ENCODE measurements at places on chromosomes 3 and 15.

DNA sequence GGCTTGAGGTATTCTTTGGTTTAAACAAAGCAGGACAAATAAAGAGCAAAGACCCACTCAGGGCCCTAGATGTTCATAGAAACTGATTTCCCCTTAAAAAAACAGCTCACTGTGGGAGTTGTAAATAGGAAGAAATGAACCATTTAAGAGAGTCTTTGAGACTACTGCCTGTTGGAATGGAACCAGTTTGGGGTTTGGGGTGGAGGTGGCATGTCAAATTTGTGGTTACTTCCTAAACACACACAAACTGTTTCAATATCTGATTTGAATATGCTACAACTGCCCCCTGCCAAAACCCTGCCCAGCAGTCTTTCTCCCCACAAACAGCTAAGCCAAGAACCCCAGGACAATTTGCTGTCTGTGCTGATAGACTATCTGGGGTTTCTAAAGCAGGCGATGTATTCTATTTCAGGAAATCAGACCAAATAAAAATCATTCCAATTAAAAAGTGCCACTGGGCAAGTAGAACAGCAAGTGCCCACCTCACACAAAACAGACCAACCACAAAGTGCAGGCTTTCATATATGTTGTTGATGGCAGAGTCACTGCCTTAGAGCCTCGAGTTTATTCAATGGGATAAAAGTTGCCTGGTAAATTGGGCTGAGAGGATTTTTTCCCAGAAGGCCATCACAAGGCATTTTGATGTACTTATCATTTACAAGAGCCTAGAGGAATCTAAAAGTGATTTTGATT is 293.9 kb upstream of the PROK2 start:
- H3K27ac ChIP-seq: no peak overlapping the region
- H3K27me3 ChIP-seq: no peaks in the 10 kb centered on the region
- DNase-seq: no peak
- no peaks in the 10 kb centered on the region for H3K36me3 ChIP-seq

DNA sequence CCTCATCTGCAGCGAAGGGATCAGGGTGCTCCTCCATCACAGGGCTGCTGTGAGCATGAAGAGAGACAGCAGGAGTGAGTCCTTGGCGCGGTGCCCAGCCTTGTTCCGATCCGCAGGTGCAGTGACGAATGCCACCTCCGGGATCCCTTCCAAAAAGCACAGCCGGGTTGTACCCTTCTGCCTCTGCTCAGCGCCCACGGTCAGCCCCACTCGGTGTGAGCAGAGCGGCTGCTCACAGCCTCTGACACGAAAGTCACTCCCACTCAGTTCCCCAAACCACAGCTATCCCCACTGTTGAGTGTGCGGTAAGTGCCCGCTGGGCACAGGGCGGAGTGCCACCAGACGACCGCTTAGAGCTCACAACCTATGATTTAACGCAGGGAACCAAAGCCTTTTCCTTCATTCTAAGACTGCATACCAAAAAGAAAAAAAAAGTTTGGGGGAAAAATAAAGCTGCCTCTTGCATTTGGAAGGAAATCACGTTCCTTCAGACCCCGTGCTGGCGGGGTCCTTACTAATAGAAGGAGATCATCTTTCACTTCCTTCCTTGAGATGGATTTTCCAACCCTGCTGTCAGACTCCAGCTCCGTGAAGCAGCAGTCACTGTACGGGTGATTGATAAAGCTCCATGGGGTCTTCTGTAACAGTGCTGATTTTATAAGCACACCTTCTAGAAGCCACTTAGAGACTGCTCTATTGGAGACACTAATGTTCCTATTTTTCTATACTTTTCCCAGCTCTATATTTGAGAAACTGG is 34.7 kb upstream of the TUBGCP5 start:
- no peak overlapping the region for H3K4me3 ChIP-seq
- DNase-seq: no peak
- H3K27ac ChIP-seq: no peak overlapping the region
- H3K36me3 ChIP-seq: no peaks in the 10 kb centered on the region
- no peaks in the 10 kb centered on the region for H3K4me1 ChIP-seq

GRCh38 chr3:160473221-160473620 is 23.6 kb upstream of the TRIM59 start:
- no peaks in the 10 kb centered on the region for H3K27me3 ChIP-seq
- no peaks in the 10 kb centered on the region for H3K4me1 ChIP-seq
- H3K27ac ChIP-seq: no peak overlapping the region
- H3K36me3 ChIP-seq: no peaks in the 10 kb centered on the region

DNA sequence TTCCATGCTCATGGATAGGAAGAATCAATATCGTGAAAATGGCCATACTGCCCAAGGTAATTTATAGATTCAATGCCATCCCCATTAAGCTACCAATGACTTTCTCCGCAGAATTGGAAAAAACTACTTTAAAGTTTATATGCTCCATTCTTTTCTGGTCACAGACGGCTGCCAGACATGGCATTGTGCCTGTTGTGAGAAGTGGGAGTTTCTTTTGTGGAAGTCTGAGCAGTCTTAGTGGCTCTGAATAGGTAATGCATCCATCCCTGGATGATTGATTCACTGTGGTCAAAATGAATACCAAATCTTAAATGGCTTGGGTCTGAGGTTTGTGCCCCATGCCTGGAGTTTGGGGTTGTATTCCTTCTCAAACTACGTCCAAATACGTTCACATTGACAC is 274.5 kb upstream of the AZI2 start:
- no peak overlapping the region for H3K27ac ChIP-seq
- no peaks in the 10 kb centered on the region for H3K4me1 ChIP-seq
- H3K36me3 ChIP-seq: no peaks in the 10 kb centered on the region
- no peak for DNase-seq

DNA sequence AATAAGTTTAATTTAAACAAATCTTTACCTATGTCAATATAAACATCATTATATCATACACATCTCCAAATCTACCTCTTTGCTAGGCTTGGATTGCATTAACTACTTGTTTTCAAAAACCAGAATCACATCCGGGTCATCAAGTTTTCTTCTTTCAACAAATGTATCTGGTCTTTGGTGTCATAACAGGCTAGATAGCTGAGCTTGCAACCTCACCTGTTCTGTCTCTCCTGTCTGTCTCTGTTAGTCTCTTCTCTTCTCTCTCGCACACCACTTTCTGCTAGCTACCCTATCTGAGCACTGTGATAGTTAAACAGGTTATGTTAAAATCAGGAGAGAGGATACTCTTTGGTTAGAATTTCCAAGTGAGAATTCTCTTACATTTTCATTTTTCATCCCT is 6.7 kb downstream of the FOXB1 start:
- H3K27me3 ChIP-seq: peaks cover 33% of the 10 kb centered on the region
- H3K27ac ChIP-seq: no peak overlapping the region
- DNase-seq: no peak
- H3K36me3 ChIP-seq: no peaks in the 10 kb centered on the region
- H3K4me3 ChIP-seq: no peak overlapping the region

- no peak for DNase-seq
- H3K27me3 ChIP-seq: no peaks in the 10 kb centered on the region
- H3K4me1 ChIP-seq: no peaks in the 10 kb centered on the region
- H3K36me3 ChIP-seq: no peaks in the 10 kb centered on the region
- no peak overlapping the region for H3K4me3 ChIP-seq
Measured at GRCh38 chr3:47347217-47347801, 33.5 kb upstream of the PTPN23 start.

DNA sequence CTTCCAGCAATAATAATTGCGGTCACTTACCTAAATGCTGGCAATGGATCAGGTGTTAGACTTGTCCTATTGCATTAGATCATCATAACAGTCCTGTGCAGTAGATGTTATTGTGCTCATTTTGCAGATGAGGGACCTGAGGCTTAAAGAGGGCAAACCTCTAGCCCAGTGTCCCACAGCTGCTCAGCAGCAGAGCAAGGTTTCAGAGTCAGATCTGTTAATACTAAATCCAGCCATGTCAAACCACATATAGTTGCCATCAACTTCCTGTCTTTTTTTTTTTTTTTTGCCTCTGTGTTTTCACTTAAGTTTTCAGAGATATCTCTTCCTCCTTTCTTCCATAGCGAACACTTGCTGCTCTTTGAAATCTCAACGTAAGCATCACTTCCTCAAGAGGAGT is 12.1 kb downstream of the FEZF2 start:
- no peaks in the 10 kb centered on the region for H3K36me3 ChIP-seq
- no peak for DNase-seq
- H3K27me3 ChIP-seq: no peaks in the 10 kb centered on the region
- no peaks in the 10 kb centered on the region for H3K4me1 ChIP-seq

- H3K27me3 ChIP-seq: no peaks in the 10 kb centered on the region
- H3K36me3 ChIP-seq: no peaks in the 10 kb centered on the region
- H3K27ac ChIP-seq: no peak overlapping the region
- DNase-seq: no peak
- no peak overlapping the region for H3K4me3 ChIP-seq
Measured at GRCh38 chr3:155022896-155023295, 57.2 kb upstream of the MME start.

DNA sequence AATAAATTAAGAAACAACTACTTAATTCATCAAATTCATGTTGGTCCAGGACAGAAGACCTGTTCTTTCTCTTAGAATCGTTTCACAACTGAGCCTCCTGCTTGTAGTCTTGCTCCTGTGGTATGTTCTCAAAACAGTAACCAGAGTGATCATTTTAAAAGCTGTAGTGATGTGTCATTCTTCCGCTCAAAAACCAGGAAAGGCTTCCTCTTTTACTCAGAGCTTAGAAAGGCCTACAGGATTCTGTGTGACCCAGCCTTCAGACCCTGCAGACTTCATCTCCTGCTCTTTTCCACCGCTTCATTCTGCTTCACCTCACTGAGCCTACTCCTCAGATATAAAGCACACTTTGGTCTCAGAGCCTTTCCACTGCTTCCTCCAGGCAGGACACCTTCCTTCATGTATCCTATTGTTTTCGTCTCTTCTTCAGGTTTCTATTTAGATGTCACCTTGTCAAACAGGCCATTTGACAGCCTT is 22.7 kb downstream of the ST6GAL1 start:
- H3K4me3 ChIP-seq: no peak overlapping the region
- no peak for DNase-seq
- peak overlapping the region; percentile 6 for H3K27ac ChIP-seq
- H3K36me3 ChIP-seq: no peaks in the 10 kb centered on the region

DNA sequence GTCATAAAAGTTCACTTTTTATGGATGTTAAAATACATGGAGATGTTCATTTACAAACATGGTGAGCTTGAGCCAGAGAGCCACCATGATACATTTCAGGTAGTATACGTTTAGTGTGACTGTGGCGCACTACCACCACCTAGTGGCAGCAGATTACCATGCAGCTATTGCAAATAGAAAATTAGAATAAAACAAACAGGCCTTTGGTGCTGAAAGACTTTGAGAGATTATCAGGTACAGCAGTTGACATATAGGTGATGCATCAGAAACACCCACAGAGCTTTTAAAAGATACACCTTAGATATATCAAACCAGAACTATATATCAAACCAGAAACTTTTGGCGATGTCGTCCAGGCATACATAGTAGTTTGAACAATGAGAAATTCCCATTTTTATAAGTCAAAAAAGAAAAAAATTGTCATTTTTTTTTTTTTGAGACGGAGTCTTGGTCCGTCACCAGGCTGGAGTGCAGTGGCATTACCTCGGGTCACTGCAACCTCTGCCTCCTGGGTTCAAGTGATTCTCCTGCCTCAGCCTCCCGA is 42.0 kb upstream of the ICE2 start:
- H3K27me3 ChIP-seq: no peaks in the 10 kb centered on the region
- no peak overlapping the region for H3K4me3 ChIP-seq
- H3K36me3 ChIP-seq: no peaks in the 10 kb centered on the region
- H3K4me1 ChIP-seq: peaks cover 7% of the 10 kb centered on the region
- peak; percentile 65 for DNase-seq
- H3K27ac ChIP-seq: no peak overlapping the region

DNA sequence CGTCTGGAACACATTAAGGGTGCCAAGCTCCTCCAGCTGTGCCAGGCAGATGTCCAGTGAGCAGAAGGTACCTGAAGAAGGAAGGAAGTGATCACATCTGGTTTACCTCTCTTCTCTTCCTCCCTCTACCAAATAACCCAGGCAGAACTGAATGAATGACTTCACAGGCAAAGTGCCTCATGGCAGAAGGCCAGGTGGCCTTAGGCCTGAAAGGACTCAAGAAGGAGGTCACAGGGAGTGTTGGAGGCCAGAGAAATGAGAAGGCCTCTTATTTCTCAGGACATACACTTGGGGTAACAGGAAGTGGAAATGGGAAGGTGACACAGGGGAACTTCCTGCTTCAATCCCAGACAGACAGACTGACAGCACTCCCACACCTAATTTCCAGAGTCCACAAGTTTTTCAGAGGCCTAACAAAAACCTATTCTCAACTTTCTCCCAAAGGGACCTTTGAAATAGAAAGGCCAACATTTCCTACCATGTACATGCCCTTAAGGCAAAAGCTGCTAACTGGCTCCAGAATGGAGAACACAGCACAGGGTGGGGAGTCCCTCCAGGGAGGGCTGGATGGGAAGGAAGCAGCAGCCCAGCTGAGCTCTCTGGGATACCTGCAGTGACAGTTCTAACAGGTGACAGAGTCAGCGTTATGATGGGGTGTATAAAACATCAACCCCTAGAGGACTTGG is 17.6 kb upstream of the SIN3A start:
- peaks cover 9% of the 10 kb centered on the region for H3K36me3 ChIP-seq
- no peak overlapping the region for H3K27ac ChIP-seq
- H3K4me1 ChIP-seq: no peaks in the 10 kb centered on the region
- no peak for DNase-seq

DNA sequence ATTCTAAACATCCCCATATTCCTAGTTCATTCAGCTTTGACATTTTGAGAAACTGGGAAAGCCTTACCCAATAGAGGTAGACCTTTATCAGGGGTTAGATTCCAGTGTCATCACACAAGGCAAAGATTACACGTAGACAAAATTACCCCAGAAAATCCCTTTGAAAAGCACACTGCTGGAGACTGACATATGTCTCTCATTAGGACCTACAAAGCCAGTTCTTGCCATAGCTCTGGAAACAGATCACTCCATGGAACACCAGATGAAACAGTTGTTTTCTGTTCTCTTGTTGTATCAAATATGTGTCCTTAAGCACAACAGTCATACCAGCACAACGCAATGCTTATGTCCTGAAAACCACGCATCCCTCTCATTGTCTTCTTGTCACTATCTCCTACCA is 44.7 kb downstream of the RARB start:
- H3K4me1 ChIP-seq: no peaks in the 10 kb centered on the region
- DNase-seq: no peak
- no peak overlapping the region for H3K4me3 ChIP-seq
- no peaks in the 10 kb centered on the region for H3K36me3 ChIP-seq
- H3K27me3 ChIP-seq: no peaks in the 10 kb centered on the region
- H3K27ac ChIP-seq: no peak overlapping the region

- no peak overlapping the region for H3K27ac ChIP-seq
- H3K27me3 ChIP-seq: no peaks in the 10 kb centered on the region
Measured at GRCh38 chr3:88807491-88808105, 299.8 kb upstream of the EPHA3 start.

- no peak overlapping the region for H3K27ac ChIP-seq
- no peak for DNase-seq
- no peak overlapping the region for H3K4me3 ChIP-seq
- H3K27me3 ChIP-seq: no peaks in the 10 kb centered on the region
- no peaks in the 10 kb centered on the region for H3K36me3 ChIP-seq
Measured at GRCh38 chr3:157573281-157573680, 70.1 kb upstream of the VEPH1 start.

- no peaks in the 10 kb centered on the region for H3K36me3 ChIP-seq
- DNase-seq: no peak
- H3K4me3 ChIP-seq: no peak overlapping the region
- no peak overlapping the region for H3K27ac ChIP-seq
- H3K4me1 ChIP-seq: no peaks in the 10 kb centered on the region
Measured at GRCh38 chr3:122987231-122987630, 40.3 kb downstream of the SEMA5B start.

Data from naive thymus-derived CD4-positive, alpha-beta T cell (primary cell).